ENCODE measurements at places on chromosomes 13 and 19. TPM values are rescaled to one million over a fixed set of nuclear protein-coding genes. Genes with fewer than 3 reads are reported as not detected.

Gene CIC
- 38.5 TPM for total RNA-seq

Gene PEG3
- total RNA-seq: 0.44 TPM

Gene ARRDC2
- 8.9 TPM for total RNA-seq

Gene ZNF121
- 50.3 TPM for total RNA-seq

Gene RUBCNL
- total RNA-seq: 0.57 TPM

Gene SAFB2
- total RNA-seq: 34.8 TPM

Data from placental pericyte (primary cell).